Ureter (tissue), 1 donor: ENCODE measurements at places on chromosomes 13 and 19. TPM values are rescaled to one million over a fixed set of nuclear protein-coding genes. Genes with fewer than 3 reads are reported as not detected.

The DNAAF3 gene
- 1.6 TPM for total RNA-seq

DNA sequence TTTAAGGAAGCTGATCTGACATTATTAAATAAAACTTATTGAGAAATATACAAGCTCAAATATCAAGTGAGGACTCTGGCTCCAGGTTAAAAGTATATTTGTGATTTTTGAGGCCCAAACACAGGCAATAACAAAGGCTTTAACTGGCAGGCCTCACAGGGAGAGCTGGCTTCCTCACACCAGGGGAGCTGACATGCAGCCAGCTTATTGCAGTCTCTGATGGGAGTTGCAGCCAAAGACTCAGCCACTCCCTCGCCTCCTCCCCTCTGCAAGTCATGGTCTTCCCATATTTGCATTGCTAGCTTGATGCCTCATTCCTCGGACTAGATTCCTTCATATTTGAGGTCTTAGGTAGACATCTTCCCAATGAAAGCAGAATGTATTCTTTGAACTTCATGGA, 647.1 kb upstream of the SLITRK6 start:
- DNase-seq, result no peak

The CEACAM4 gene
- 2.4 TPM for total RNA-seq

GRCh38 chr19:48918801-48919247, 14.7 kb upstream of the DHDH start:
- DNase-seq, result no peak

The FBN3 gene
- total RNA-seq, result not detected

DNA sequence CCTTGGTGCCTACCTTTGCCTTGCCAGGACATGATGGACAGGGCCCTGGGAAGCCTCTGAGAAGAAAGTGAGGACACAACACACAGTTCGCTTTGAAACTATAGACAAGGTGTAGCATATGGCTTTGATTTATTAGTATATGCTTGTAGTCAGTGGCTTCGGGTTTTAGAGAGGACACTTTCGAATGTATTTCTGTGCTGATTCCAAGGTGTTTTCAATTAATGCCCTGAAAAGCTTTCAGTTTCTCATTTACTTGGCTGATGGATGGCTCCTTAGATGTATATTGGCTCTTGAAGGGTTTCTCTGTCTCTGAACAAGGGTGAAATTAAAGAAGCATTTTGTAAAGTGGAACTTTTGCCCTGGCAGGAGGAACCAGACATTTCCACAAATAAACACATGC, 106.9 kb downstream of the POSTN start:
- DNase-seq, result no peak

- no peak for DNase-seq
These were observed 529.3 kb downstream of the IRS2 start for GRCh38 chr13:109256866-109257760.

DNA sequence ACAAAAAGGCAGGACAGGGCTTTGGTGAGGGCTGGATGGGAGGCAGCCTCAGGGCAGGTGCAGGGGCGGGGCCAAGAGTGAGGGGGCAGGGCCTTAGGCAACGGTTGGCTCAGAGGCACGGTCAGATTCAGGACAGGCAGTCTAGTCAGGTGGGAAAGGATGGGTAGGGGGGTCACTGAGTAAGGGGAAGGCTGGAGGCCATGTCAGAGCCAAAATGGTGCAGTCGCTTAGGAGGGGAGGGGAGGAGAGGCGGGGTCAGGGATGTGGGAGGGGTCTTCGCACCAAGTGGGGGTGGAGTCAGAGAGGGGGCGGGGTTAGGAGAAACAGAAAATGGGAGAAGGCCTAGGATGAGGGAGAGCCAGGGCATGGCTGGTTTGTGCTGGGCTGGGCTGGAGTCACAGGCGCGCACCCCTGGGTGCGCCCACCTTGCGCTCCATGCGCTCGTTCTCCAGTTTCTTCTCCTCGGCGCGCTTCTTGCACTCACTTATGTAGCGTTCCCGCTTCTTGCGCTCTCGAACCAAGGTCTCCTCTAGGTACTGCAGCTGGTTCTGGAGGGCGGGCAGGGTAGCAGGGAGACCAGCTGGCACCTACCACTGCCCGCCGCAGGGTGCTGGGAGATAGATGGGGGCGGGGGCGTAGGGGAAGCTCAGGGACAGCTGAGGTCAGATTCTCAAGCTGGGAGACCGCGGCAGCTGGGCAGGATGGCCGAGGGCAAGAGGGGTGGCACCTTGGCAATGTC, 6.8 kb upstream of the RGL3 start:
- no peak for DNase-seq

DNA sequence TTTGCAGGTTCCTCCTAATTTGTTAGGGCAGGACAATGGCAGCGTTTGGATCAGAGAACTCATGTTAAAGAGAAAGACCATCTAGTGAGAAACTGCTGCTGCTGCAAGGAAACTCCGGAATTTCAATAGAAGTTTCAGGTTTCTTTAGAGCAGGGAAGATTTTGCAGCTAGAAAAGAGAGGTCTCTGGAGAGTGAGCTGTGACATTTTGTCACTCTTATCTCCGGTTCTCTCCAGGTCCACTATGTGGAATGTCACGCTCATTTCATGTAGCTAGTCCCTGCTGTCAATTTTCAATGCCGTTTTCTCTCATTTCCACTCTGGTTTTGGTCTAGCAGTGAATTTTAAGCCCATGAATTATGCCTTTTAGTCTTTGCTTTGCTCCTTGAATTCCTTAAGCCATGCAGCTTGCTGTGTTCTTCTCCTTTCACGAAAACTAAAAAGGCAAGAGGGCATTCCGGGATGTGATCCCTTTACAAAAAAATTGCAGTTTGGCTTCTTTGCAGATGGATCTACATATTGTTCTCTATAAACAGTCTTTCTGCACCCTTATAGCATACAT, 46.7 kb upstream of the POSTN start:
- DNase-seq, result no peak

- DNase-seq, result no peak
These were observed 16.8 kb downstream of the NFIC start for GRCh38 chr19:3383121-3383722.

- no peak for DNase-seq
These were observed 6.5 kb upstream of the TIMM50 start for GRCh38 chr19:39474139-39474620.
